ENCODE measurements at places on chromosomes 3 and 15.

DNA sequence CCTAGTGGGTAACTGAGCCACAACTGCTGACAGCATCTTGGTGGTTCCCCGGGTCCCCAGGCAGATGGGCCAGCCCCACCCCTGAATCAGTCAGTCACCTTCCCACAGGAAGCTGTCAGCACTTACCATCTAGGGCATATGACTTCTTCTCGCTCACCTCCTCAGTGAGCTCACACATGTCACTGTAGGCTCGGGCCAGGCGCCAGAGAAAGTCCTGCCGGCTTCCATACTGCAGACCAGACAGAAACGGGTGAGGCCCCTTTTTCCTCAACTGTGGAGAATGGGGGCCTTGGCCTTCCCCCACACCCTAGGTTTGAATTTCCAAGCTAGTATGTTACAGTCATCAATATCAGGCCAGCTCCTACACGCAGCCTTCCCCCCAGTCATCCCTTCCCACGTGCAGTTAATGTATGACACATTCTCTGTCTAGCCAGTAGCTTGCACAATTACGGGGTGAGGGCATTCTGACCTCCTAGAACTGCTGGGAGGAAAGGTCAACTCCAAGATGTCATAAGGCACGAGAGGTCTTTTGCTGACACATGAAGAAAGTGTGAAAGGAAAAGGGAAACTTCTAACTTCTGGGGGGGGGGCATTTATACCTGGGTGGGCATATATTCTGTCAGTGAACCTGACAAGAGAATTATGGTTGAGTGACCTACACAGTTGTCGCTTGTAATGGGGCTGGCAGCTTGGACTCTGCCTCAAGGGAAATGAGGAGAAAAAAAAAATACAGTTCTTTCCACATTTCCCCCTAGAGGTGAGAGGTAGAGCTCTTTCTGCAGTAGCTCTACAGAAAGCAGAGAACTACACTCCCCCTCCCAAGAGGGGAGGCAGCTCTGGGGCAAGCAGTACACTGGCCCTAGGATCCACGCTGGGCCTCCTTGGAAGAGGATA, 10.9 kb downstream of the RMDN3 start:
- DNase-seq: no peak

DNA sequence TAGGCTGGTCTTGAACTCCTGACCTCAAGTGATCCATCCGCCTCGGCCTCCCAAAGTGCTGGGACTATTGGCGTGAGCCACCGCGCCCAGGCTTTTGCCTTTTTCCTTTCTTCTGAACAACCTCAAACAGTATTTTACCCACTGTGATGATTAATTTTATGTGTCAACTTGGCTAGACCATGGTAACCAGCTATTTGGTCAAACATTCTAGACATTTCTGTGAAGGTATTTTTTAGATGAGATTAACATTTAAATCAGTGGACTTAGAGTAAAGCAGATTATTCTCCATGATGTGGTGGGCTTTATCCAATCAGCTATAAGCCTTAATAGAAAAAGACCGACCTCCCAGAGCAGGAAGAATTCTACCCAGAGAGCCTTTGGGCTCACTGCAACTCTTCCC, 6.0 kb downstream of the SPATA12 start:
- DNase-seq: no peak

DNA sequence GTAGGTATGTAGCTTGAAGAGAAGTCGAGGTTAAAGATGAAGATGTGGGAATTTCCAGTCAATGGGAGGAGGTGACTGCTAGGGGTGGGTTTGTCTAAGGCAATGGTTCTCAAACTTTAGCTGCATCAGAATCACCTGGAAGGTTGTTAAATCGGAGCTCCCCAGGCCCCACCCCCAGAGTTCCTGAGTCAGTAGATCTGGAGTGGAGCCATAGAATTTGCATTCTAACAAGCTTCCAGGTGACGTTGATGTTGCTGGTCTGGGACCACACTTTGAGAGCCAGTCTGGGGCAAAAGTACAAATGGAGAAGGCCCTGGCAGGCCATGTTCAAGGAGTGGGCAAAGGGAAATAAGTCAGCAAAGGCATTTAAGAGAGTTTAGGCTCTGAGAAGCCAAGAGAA, 69.1 kb downstream of the CMTM8 start:
- DNase-seq: no peak

DNA sequence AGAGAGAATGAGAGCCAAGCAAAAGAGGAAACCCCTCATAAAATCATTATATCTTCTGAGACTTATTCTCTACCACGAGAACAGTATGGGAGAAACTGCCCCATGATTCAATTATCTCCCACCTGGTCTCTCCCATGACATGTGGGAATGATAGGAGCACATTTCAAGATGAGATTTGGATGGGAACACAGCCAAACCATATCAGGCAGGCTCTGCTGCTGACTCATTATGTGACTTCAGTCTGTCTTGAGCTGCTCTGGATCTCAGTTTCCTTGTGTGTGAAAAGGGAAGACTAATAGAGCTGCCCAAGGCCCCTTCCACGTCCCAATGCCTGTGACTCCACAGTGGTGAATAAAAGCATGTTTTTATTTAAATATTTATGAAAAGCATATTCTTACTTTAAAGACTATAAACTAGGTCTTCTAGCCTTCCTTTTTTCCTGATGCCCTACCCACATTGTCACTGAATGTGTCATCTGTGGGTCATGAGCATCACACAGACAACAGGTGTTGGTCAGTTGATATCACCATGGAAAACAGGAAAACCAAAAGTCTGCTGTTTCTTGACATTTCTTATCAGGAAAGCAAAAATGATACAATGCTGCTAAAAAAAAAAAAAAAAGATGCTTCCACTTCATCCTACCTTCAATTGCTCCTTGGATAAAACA, 96.0 kb upstream of the PPP2R3A start:
- no peak for DNase-seq

- DNase-seq: no peak
Observed at GRCh38 chr3:5568451-5568850, 380.9 kb downstream of the EDEM1 start.

DNA sequence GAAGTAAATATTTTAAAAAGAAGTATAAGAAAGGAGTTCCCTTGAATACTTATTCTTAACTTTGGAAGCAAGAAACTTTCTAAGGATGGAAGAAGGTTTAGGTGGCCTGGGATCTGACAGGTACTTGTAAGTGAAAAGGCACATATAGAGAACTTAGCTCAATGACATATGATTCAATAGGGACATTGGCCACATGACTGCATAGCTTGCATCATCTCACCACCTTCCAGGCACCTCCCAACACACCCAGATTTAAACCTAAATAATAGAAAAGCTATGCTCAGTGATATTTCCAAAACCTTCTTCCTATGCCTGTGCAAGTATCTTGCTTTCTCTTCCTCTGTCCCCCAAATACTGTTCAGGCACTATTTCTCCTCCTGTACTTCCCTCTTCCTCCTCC, 4.7 kb upstream of the P2RY1 start:
- DNase-seq: no peak

DNA sequence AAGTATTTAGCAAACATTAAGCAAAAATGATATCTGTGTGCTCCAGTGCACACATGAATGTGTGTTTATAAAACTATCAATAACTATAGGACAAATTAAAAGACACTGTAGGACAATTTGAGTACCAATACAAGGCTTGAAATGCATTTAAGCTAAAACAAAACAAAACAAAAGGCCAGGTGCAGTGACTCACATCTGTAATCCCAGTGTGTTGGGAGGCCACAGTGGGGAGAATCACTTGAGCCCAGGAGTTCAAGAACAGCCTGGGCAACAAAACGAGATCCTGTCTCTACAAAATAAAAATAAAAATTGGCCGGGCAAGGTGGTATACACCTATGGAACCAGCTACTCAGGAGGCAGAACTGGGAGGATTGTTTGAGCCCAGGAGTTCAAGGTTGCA, 50.7 kb downstream of the CSNK1G1 start:
- DNase-seq: no peak

DNA sequence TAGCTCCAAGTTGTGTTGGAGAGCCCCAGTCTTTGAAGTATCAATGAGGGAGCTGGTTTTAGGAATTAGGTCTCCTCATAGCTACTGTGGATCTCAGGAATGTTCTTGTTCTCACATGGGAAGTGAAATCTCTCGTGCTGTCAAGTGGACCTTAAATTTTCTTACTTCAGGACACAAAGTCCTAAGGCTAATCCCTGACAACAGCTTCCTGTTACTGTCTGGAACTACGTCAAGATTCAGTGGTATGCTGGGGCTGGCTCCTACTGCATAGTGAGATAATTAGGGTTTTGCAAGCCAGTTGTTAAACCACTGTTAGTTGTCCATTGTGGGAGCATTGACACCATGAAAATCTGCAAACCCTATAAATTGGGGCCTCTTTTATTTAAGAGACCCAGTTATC, 22.8 kb downstream of the MESP1 start:
- no peak for DNase-seq

GRCh38 chr3:7275396-7275795, 414.5 kb downstream of the GRM7 start:
- DNase-seq: no peak

DNA sequence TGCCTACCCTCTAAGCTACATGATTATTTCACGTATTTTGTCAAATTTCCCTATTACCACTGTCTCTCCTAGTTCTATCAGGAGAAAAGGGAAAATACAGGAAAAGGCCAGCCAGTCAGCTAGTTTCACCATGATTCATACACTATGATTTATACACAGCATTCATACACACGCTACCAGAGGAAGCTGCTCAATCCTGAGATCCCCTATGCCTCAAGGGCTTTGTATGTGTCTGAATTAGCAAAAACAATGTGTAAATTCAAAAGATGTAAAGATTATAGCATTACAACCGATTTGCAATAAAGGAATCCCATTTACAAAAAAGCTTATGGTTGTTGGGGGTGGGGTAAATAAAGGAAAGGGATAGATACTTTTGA, 3.1 kb upstream of the ACKR4 start:
- no peak for DNase-seq

DNA sequence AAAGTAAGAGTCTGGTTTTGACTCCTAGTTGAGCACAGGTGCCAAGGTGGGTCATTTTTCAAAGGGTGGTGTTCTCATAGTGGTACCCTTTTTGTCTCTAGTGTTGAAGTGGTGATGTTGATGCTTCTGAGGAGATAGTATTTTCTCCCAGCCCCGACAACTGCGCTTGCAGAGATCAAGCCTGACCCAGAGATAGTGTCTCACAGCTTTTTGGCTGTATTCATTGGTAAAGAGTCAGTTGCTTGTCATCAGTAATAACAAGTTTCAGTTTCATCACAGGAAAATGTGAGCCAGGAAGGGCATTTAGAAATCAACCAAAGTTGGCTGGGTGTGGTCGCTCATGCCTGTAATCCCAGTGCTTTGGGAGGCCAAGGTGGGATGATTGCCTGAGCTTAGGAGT, 139.3 kb downstream of the NFKBIZ start:
- no peak for DNase-seq

DNA sequence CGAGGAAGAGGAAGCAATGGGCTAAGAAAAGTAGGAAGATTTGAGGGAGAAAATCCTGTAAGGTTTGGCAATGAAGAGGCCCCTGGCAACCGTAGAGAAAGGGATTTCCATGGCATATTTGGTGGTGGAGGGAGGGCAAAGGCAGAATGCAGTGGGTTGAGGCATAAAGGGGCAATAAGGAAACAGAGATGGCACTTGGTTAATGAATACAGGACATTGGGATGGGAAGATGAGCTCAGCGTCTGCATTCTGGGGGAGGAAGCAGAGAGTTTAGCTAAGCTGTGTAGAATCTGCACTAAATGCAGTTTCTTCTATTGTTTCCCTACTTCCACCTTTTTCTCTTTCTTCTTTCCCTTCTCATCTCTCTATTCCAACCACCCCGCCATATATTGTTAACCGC, 83.6 kb downstream of the LRTM1 start:
- DNase-seq: no peak

DNA sequence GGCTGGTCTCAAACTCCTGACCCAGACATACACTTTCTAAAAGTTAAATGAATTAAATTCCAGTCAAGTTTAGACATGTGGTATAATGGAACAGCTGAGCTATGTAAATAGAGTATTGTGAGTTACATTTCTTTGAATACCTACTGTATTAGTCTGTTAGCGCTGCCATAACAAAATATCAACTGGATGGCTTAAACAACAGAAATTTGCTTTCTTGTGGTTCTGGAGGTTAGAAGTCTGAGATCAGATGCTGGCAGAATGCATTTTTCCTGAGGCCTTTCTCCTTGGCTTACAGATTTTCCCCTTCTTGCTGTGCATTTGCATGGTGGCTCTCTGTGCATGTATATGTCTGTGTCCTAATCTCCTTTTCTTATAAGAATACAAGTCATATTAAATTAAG, 101.5 kb upstream of the TGFBR2 start:
- DNase-seq: no peak

DNA sequence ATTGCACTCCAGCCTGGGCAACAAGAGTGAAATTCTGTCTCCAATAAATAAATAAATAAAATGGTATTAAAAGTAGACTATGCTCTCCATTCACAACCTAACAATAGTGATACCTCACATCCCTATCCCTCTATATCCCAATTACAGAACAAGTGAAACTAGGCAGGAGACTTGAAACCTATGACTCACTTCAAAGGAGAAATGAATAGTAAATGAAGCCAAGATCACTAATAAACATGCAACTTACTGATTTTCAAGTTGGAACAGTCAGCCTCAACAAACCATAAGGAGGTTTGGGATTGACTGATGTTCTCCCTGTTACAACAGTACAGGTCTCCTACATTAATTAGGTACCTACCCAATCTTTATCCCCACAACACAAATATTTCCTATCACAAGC, 103.4 kb downstream of the GSK3B start:
- DNase-seq: no peak

GRCh38 chr15:76930831-76931396, 635 bp upstream of the RCN2 start:
- DNase-seq: no peak

GRCh38 chr3:184524981-184525336, 36.6 kb upstream of the EPHB3 start:
- no peak for DNase-seq
